ENCODE measurements at places on chromosomes 7 and 10. TPM values are rescaled to one million over a fixed set of nuclear protein-coding genes. Genes with fewer than 3 reads are reported as not detected.

Gene ASB15
- total RNA-seq = not detected

Gene VPS37D
- total RNA-seq = 5.8 TPM

Gene ACSL5
- total RNA-seq = 0.52 TPM

Gene AKR1C2
- total RNA-seq = 3.7 TPM

Gene LLCFC1
- total RNA-seq = not detected

Gene CTTNBP2
- 7.6 TPM for total RNA-seq

Data from epithelial cell of alveolus of lung (primary cell).